ENCODE measurements at places on chromosomes 6 and 20.

DNA sequence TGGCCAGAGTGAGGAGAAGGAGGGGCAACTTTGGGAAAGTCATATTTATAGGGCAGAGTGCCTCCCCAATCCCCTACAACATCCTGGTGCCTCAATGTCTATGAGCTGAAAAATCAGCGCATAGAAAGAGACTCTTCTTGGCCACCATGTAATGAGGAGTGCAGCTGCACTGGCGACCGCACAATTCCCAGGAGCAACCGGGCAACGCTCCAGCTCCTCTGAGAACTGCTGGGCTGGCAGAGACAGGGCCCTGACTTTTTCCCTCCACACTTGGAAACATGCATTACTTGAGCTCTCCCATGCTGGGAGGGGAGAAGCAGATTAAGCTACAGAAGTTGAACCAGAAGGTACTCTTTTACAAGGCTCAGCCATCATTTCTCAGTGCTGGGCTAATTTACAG is 31.4 kb upstream of the MARCKS start:
- no peak for ATAC-seq

GRCh38 chr6:30849903-30850651 is 34.2 kb upstream of the DDR1 start:
- ATAC-seq, result no peak

GRCh38 chr6:67606906-67607828 is 1027.9 kb upstream of the ADGRB3 start:
- no peak for ATAC-seq

DNA sequence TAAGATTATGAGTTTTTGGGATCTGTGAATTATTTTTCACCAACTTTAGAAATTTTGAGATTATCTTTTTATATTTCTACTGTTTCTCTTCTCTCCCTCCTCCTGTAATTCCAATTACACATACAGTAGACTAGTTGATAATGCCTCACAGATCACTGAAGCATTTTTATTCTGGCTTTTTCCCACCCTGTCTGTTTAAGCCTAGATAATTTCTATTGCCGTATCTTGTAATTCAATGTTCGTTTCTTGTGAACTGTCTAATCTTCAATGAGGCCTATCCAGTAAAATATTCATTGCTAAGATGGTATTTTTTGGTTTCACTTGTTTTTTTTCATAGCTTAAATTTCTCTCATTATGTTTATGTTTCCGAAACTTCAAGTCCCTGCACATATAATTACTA is 12.0 kb downstream of the MDN1 start:
- no peak for ATAC-seq

DNA sequence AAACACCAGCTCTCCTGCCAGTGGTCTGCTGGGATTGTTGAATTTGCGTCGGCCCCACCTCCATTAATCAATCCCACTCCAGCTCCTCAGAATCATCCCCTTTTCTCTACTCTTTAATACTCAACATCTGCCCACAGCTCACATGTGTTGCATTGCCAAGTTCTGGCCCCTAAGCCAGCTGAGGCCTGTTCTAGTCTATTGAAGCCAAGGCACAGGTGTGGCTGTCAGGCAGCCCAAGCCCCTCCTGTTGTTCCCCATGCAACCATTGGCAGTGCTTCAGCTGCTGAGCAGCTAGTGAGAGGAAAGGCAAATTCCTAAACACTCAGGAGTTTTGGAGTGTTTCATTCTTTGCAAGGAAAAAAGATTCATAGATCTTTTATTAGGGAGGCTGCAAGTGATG is 128.0 kb upstream of the NT5E start:
- no peak for ATAC-seq

DNA sequence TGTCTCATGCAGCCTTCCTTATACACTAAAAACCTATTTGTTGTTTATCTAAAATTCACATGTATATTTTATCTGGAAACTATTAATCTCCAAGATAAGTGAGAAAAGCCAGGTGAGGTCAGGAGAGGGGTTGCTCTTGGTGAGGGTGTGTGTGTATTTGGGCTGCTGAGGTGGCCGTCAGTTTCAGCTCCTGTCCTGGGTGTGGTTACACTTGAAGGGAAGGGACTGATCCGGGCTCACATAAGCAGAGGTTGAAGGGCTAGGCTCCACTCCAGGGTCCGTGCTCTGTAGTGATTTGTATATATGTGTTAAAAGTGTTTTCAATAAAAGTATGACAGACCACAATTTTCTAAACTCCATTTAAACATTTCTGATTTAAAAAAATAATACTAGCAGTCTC is 13.5 kb upstream of the SNAI1 start:
- no peak for ATAC-seq

- ATAC-seq, result peak; percentile 3
Observed at GRCh38 chr6:410555-411395, 19.2 kb downstream of the IRF4 start.

- no peak for ATAC-seq
Observed at GRCh38 chr20:2178318-2179232, 76.9 kb downstream of the STK35 start.

DNA sequence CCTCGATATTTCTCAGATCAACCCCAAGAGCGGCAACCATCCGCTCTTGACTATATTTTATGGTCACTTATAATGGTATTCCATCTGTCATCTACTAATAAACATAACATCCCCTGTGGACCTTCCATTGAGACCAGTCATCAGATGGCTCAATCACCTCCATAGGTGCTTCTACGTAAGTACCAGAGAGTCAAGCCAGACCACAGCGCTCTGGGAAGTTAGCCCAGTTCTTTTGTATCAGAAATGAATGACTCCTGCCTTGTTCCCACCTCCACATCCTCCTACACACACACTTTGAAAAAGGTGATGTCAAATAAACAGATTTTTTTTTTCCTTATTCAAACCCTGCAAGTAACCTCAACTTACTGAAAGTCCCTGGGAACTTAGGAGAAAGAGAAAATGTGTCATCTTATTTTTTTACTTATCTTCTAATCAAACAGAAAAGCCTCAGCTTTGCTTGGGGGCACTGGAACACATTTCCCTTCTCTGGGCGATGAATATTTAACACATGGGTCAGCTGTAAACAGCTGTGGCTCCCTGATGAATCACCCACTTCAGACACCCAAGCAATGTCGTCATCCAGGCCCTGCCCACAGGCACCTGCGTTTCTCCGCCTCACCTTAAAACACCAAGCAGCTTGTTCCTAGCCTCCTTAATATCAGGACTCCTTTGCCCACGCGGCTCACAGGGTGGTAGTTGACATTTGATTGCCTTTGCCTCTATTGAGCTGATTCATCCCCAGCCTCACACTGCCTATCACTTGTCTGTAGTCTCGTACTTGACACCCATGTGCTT is 121.4 kb upstream of the LY86 start:
- ATAC-seq, result peak; percentile 78

- ATAC-seq, result no peak
Observed at GRCh38 chr6:40932366-40932765, 106.7 kb downstream of the UNC5CL start.

DNA sequence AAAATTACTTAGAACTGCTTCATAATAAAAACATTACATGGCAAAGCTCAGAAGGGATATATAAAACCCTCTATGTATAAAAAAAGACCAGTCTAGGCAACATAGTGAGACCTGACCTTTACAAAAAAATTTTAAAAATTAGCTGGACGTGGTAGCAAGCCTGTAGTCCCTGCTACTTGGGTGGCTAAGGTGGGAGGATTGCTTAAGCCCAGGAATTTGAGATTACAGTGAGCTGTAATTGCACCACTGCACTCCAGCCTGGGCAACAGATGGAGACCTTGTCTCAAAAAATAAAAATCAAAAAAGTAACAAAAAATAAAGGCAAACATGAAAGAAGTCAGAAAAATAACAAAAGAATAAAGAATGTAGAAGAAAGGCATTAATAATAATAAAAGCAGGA is 21.5 kb upstream of the TPD52L1 start:
- no peak for ATAC-seq

- ATAC-seq, result no peak
Observed at GRCh38 chr20:31473331-31474096, 1.4 kb downstream of the DEFB124 start.

GRCh38 chr6:12342664-12343063 is 52.5 kb downstream of the EDN1 start:
- no peak for ATAC-seq

DNA sequence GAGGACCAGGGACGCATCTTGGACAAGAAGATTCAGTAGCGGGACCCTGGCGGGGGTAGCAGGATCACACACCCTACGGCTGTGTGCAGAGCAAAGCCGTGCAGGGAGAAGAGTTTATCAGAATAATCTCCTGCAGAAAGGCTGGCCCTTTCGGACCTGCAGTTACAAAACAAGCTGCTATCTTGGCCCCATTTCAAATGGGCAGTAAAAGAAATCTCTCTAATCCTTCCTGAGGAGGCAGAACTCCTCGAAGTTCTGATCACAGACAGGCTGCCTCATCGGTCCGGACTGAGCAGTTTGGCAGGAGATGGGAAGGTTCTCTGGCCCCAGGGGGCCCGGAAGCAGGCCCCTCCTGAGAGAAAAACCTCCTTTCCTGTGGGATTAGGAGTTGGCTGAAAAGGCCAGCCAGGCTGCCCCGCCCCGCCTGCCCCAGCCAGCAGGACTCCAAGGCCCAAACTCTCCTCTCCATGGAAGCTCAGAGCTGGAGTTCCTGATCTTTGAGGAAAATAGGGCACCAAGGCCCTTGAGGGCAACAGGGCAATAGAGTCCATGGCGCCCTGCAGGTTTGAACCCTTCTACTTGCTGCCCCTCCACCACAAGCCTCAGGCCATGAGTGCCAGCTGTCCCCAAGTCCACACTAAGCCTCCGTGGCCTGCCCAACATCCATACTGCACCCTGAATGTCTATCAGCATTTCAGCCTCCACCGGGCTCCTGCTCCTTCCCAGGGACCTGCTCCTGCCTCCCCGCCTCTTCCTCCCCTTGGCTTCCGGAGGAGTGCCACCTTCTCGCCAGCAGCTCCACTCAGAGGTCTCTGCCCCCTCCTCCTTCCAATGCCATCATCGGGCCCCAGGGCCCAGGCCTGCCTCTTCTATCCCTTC is 141.3 kb downstream of the PREX1 start:
- ATAC-seq, result no peak

DNA sequence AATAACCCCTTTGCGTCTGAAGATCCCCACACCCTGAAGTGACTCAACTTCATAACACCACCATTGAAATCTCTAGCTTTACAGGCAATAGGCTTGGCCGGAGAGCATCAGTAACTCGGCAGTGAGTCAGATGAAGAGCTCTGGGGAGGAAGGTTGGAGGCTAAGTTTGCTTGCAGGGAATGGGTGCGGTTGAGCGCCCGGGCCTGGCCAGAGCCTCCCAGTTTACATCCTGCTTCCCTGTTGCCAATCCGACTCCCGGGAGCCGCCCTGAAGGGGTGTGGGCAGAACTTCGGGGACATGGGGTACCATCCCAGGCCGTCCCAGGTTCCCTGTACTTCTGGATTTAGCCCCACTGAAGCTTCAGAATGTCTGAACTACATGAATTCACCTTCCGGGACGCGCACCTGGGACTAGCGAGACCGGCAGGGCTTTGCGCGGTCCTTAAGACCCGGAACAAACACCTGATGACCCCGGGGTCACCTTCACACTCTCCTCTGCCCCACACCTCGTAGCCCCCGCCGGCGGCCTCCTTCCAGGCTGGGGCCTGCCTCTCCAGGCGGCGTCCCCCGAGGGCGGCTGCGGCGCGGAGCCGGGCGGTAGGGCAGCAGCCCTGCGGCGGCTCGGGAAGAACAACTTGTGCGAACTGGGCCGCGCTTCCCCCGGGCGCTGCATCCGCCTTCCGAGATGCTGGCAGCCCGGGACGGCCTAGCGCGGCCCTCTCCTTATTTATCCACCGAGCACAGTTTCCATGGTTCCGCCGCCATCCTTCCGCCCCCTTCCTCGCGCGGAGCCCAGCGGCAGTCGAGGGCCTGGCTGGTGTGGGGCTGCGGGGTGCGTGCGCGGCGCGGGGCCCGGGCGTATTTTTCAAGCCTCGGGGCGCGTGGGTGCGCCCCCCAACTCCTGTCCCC is 56.6 kb upstream of the RREB1 start:
- ATAC-seq, result peak; percentile 61

DNA sequence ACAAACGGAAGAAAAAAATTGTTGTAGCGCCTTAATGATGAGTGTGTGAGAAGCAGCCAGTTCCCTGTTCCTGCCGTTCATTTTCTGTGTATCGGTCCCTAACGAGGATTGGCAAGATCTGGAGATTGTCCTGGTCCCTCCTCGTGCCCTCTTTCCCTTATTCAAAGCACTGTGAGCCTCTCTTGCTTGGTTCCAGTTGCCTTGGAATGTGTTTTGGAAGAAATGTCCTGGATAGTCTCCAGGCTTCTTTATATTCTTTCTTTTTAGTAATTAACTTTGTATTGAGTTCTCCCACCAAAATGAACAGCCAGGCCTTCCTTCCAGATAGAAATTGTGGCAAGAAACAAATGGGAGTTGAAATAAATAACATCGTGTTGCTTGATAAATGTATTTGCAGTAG is 348.3 kb downstream of the CDH26 start:
- ATAC-seq, result no peak

- no peak for ATAC-seq
Observed at GRCh38 chr6:129181001-129181400, 298.1 kb downstream of the LAMA2 start.

DNA sequence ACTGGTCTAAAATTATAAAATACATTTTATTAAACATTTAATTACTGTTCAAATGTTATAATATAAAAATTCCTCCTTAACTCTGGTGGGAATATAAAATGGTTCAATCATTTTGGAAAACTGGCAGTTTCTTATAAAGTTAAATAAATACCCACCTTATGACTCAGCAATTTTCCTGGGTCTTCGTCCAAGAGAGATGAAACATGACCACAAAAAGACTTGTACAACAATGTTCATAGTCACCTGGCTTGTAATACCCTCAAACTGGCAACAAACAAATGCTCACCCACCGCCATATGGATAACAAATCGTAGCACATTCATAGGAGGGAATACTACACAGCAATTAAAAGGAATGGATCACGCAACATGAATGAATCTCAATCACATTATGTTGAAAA is 66.0 kb upstream of the RIN2 start:
- no peak for ATAC-seq

- ATAC-seq, result no peak
Observed at GRCh38 chr6:79657238-79657637, 26.1 kb downstream of the SH3BGRL2 start.

- ATAC-seq, result no peak
Observed at GRCh38 chr6:15288856-15289255, 43.0 kb downstream of the JARID2 start.

GRCh38 chr6:16067568-16067967 is 61.3 kb upstream of the MYLIP start:
- no peak for ATAC-seq

DNA sequence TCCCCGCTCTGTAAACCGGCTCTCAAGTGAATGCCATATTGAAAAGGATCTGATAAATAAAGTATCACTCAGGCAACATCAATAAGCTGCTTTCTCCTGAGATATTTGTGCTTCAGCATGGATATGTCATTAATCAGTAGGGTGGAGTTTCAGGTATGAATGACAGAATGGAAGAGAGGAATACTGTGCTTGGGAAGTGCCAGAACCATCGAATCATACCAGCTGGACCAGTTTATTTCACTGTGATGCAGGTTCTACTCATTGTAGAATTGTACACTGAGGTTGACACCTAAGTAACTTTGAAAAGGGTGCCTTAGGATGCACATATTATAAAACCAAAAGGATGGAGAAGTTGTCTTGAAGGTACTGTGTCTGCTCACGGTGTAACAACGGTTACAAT is 17.9 kb upstream of the TBC1D7 start:
- ATAC-seq, result no peak

- no peak for ATAC-seq
Observed at GRCh38 chr6:25434921-25435320, 155.7 kb downstream of the CARMIL1 start.

GRCh38 chr6:13360671-13361540 is 32.6 kb upstream of the TBC1D7 start:
- ATAC-seq, result no peak

- ATAC-seq, result no peak
Observed at GRCh38 chr6:157059781-157060180, 263.5 kb downstream of the TMEM242 start.

- no peak for ATAC-seq
Observed at GRCh38 chr20:37498066-37498665, 22.9 kb upstream of the NNAT start.

Measured in activated T-helper 17 cell treated with anti-CD3 and anti-CD28 coated beads, Interleukin-2, amount 50 U/mL, for 72 hours (primary cell).